ENCODE measurements at places on chromosomes 16 and 17.

GRCh38 chr17:57803021-57803420 lies 46.8 kb downstream of the MRPS23 start:
- no peak for DNase-seq

DNA sequence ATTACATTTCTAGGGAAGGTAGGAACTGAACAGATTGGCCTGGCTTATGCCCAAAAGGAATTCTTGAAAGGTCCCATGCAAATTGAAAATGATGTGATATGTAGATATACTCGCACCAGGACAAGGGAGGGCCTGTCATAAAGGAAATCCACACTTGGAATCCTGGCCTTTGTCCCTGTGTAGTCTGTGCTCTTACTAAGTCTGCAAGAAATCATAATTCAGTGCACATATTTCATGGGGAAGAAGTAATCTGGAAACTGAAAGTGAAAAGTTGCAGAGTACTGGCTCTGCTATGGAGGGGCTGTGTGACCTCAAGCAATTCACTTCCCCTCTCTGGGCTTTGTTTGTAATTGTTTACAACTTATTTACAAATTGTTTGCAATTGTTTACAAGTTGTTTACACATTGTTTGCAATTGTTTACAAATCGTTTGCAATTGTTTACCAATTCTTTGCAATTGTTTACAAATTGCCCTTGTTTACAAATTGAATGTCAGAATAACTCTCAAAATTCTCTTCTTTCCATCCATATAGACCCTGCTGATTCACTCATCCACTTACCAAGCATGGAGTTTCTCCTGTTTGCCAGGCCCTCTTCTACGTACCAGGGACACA lies 12.9 kb downstream of the SCNN1G start:
- no peak for DNase-seq

DNA sequence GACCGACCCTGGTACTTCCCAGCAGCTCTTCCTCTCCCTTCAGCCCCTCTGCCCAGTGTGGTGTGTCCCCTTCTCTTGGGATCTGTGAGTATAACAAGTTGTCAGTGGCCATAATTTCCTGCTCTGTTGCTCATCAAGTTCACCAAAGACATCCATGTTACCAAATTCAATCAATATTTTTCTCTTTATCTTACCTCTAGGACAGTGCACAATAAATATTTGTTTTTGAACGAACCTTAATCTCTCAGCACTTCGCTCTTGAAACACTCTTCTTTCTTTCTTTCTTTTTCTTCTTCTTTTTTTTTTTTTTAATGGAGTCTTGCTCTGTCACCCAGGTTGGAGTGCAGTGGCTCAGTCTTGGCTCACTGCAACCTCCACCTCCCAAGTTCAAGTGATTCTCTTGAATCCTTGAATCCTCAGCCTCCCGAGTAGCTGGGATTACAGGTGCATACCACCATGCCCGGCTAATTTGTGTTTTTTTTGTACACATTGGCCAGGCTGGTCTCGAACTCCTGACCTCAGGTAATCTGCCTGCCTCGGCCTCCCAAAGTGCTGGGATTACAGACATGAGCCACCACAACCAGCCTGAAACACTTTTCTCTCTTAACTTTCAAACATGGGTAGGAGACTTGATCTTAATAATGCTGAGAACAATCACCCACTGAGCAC lies 2.7 kb upstream of the UMOD start:
- DNase-seq: no peak

DNA sequence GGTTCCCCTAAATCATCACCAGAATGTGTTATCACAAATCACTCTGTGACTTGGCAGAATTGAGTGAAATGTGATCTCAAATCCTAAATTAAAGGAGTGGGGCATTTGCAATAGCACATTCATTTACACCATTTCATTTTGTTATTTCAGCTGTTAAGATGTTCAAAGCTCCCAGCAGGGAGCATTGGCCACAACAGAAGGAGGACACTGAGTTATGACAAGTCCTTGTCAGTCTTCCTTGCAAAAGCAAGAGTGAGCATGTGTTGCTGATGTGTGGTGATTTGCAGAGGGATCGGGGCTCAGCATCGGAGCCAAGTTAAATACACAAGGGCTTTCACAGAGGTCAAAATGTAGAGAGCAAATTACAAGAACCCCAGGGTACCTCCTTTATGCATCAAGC lies 372.2 kb upstream of the CDH5 start:
- no peak for DNase-seq

DNA sequence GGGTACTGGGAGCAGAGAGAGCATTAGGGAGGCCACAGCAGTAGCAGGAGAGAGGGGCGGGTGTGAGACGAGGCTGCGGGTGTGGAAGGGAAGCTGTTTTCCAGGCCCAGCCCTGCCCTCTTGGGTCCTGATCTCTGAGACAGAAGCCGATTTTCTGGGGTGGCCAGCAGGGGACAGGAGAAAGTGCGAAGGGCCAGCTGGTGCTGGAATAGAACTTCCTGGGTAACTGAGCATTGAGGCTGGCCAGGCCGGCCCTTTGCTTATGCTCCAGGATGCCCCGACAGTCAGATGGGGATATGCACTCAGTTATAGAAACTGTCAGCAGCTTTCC lies 804 bp downstream of the BTBD17 start:
- DNase-seq: no peak

DNA sequence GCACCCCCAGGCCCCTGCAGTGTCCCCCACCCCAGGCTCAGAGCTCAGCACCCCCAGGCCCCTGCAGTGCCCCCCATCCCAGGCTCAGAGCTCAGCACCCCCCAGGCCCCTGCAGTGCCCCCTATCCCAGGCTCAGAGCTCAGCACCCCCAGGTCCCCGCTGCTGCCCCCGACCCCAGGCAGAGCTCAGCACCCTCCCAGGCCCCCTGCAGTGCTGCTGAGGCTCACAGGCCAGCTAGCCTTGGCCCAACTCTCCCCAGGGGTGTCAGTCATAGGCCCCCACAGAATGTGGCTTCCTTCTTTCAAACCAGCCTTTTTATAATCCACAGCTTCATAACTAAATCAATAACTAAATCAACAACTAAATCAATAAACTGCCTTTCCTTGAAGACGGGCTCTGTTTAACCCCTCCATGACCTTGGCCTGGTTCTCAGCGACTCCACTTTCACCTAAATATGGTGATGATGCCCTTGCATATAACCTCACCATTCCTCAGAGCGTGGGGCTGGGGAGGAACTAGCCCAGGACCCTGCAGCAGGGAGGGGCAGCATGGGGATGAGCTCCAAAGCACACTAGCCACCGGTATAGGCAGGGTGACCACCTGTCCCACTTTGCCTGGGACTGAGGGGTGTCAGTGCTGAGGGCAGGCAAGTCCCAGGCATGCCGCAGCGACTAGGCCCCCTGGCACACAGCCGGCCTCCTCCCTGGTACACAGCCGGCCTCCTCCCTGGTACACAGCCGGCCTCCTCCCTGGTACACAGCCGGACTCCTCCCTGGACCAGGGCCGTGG lies 5.0 kb downstream of the NOTUM start:
- DNase-seq: no peak

All from HT-29 (cell line).